ENCODE measurements at places on chromosomes 1 and 21.

GRCh38 chr21:38120984-38121855 lies 135.6 kb upstream of the KCNJ15 start:
- no peak for DNase-seq

- no peak for DNase-seq
Measured at GRCh38 chr1:216614011-216614934, 109.0 kb downstream of the ESRRG start.

DNA sequence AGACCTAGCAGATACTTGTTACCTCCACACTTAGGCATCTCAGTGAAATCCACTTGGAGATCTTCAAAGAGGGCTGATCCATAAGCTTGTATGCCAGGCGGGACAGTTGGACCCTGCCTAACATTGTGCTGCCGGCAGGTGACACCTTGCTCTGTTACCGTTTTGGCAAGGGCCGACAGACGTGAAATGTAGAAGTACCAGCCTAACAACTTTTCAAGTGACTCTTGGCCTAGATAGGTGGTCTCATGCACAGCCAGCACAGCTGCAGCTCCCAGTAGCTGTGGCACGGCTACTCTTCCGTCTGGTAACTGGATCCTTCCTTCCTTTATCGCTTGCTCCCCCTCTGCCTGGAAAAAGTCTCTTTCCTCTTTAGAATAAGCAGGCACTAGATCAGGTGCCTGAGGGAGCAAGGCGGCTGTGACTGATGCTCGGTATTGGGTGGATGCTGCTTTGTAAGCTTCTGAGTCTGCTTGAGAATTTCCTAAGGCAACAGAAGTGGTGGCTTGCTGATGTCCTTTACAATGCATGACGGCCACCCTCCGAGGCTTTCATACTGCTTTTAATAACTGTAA lies 713.5 kb downstream of the AMY1C start:
- DNase-seq: no peak

- no peak for DNase-seq
Measured at GRCh38 chr1:51526248-51526647, 7.2 kb upstream of the EPS15 start.

GRCh38 chr1:246669659-246670058 lies 54.5 kb upstream of the SCCPDH start:
- DNase-seq: no peak

DNA sequence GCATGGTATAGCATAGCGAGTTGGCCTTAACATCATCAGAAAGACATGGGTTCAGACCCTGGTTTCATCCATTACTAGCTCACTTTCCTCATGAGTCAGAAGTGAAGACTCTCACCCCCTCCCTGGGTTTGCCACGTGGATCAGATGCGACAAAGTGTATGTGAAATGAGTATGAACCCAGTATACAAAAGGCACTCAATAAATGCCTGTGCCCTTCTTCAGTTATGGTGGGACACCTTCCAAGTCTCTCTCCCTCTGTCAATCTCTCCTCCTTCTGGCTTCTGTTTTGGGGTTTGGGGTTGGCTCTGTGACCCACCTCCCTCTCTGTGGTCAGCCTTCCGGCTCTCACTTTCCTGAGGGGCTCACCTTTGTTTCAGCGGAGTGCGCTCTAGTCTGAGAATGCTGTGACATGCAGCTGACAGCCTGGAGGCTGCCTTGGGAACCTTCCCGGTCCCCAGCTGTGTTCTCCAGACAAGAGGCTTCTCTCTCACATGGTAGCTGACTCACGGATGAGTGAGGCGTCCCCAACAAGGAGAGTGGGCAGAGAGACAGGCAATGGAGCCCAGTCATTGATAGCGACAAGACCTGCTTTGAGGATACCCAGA lies 155.0 kb upstream of the EDN2 start:
- peak; percentile 75 for DNase-seq

DNA sequence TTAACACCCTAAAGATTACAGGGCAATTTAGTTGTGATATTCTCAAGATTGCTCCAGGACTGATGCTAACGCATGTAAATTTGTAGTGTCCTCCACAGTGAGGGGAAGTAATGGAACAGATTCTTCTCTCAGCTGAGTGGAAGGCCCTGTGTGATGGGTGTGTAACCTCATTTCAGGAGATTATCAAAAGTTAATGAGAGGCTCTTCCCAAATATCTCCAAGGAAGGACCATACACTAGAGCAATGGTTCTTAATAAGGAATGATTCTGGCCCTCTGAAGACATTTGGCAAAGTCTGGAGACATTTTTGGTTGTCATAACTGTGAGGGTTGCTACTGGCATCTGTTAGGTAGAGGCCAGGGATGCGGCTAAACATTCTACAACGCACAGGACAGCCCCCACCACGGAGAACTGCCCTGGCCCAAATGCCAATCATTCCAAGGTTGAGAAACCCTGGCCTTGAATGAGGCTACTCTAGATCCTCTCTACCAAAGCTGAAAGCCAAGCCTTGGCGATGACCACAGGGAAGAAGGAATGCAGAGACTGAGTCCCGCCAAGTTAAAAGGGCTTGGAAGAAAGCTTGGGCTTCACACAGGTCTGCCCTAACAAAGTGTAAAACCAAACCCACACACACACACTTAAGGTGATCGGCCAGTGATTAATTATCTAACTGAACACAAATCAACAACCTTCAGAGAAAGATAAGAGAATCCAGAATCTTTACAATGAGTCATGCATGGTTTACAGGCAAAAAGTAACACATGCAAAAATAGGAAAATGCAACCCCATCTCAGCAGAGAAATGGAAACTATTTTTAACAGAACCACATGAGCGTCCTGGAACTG lies 135.8 kb downstream of the SYF2 start:
- DNase-seq: peak; percentile 15

DNA sequence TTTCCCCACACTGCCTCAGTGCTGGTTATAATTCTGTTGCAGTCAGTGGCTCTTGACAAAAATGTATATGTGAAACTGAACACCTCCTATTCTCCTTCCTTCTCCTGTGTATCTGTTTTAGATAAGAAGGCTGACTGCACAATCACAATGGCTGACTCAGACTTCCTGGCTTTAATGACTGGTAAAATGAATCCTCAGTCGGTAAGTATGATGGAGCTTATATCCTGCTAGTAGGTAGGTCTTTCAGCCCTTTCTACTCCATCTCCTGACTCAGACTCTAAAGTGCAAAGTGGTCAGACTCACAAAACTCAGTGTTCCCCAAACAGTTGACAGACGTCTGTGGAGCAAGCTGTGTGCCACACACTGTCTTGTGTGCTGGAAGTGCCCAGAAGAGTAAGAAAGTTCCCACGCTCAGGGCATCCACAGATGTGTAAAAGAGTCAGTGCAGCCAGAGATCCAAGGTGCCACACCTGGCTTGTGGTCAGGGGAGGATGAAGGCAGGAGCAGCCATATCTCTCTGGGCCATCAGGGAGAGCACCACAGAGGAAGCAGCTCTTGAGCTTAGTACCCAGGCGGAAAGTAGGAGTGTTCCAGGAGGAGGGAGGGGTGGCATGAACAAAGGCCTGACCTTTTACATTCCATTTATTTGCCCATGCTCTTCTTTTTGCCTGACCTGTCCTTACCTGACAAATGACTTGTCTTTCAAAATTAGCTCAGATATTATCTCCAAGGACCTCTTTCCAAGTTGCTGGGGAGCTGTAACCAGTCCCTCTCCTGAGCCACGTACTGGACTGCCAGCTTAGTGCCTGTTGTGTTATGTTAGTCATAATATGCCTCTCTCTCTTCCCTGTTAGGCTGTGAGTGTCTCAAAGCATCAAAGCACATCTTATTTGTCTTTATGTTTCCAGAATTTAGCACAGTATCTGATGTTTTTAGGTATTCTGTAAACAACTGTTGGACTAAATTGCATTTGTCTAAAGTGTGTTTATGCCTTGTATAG lies 14.0 kb upstream of the PODN start:
- peak; percentile 74 for DNase-seq
